ENCODE measurements at places on chromosomes 4 and X. TPM values are rescaled to one million over a fixed set of nuclear protein-coding genes. Genes with fewer than 3 reads are reported as not detected.

Gene MAGEA11
- not detected for total RNA-seq

Gene RAB41
- not detected for total RNA-seq

Gene SFRP2
- total RNA-seq: not detected

GRCh38 chr4:101347267-101347556 lies at the start of gene PPP3CA:
Gene PPP3CA, minus strand, starts transcription at chr4:101347526.
- DNase-seq: no peak

DNA sequence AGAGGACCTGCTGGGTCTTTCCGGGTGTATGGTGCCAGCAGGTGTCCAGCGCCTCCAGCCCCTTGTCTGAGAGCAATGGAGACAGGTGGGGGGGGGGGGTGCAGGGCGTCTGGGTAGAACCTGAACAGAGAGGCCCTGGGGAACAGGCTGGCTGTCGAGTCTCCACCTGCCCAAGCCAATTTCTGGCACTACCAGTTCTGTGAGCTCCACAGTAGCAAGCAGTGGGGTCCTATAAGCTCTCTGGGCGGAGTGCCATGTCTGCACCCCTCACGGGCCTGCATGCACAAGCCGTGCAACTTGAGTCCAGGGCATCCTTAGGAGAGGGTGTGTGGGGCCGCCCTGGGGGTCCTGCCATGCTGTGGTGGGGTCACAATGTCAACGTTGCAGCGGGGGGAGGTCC lies 10.1 kb upstream of the FGFR3 start:
- no peak for DNase-seq

- DNase-seq: no peak
Measured at GRCh38 chrX:130771230-130771629, 131.8 kb downstream of the ENOX2 start.

Data from Right ventricle myocardium inferior (tissue), 1 donor.